Midbrain (tissue), 1 donor: ENCODE measurements at places on chromosomes 5 and 9.

DNA sequence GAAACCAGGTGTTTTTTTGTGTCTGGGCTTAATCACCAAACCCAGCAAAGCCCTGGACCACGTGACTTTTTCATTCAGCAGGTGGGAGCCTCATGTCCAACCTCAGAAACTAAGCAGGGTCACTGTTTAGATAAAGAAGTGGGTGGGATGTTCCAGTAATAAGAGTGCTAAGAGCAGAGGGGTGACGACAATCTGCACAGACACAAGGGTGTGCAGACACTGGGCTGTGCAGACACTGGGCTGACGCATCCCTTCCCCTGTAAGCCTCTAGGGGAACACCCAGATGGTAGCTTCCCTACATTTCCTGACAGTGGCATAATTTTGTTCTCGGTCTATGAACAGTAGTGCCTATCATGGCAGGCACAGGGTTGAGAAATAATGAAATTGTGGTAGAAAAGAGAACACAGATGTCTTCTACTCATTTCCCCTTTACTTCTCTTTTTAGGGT lies 85.1 kb downstream of the SAXO1 start:
- no peak for DNase-seq

GRCh38 chr9:16612627-16613026 lies 257.8 kb downstream of the BNC2 start:
- no peak for DNase-seq

- DNase-seq: peak; percentile 11
These were observed 34.2 kb downstream of the ABLIM3 start for GRCh38 chr5:149175346-149176105.

- DNase-seq: no peak
These were observed 40.3 kb downstream of the RGMB start for GRCh38 chr5:98813755-98814154.

DNA sequence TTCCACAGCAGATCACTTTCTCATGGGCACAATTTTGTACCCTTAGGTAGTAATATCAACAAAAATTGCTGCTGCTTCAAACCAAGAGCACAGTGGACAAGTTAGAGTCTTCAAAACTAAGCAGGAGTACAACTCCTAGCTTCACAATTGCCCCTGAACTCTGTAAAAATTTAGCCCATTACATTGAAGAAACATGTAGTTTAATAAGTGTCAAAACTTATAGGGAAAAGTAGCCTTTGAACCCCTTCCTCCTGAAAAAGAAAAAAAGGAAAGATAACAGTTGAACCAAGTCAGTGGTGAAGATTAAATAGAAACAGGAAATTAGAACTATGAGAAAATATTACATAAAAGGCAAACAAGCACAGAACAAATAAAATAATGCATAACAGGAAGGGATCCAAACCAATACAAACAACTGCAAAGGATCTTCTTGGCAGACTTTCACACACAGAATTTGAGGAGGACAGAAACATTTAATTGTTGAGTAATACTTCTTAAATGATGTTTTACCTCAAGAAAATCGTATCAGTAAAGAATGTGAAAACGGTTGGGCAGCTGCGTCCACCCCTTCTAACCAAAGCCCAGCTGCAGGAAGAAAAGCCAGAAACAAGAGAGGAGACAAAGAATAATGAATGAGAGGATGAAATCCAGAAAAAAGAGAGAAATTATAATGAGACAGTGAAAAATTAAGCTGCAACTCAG lies 636.0 kb downstream of the NR2F1-AS1 start:
- no peak for DNase-seq

DNA sequence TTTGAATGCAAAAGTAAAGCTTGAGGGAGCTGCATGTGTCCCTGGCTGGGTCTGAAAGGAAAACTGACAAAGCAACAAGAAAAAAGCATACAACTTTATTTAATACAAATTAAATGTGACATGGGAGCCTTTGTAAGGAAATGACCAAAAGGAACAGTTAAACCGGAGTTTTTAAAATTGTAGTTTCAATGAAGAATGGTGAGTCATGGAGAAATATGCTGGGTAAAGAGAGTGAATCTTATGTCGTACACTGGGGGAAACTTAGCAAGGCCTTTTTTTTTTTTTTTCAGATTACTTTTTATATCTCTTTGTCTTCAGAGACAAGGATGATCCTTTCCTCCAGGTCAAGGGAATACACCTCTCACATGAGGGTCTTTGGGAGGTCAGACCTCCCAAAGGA lies 50.1 kb upstream of the FBXL17 start:
- no peak for DNase-seq

DNA sequence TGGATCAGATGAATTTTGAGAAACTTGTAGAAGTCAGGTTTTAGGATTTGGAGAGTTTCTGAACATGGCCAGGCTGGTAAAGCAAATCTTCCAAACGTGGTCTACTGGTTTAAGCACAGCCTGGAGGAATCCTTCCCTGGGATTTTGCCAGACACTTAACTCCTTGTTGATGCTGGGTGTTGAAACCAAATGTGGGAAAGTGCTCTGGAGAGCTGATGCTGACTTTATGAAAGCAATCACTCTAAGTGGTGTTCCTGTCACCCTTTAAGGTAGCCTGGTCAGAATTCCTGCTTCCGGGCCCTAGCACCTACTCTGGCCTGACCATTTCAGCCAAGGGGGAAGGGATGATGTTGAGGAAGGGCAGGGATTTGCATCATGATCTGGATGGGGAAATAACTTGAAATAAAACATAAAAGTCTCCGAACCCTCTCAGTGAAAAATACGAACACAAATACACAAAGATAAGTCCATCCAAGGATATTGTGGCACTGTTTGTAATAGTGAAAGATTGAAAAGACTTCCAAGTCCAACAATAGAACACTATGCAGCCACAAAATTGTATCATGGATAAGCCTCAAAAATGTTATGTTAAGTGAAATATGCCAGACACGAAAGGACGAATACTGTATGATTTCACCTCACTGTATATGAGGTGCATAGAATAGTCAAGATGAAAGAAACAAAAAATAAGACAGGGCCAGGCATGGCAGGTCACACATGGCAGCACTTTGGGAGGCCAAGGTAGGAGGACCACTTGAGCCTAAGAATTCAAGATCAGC lies 57.7 kb downstream of the PDE6A start:
- DNase-seq: no peak

GRCh38 chr9:135661816-135662560 lies 1.1 kb upstream of the LCN9 start:
- DNase-seq: no peak

- DNase-seq: no peak
These were observed 12.1 kb downstream of the NOTCH1 start for GRCh38 chr9:136533775-136534157.

- no peak for DNase-seq
These were observed 706.6 kb downstream of the EFNA5 start for GRCh38 chr5:106964132-106964531.

DNA sequence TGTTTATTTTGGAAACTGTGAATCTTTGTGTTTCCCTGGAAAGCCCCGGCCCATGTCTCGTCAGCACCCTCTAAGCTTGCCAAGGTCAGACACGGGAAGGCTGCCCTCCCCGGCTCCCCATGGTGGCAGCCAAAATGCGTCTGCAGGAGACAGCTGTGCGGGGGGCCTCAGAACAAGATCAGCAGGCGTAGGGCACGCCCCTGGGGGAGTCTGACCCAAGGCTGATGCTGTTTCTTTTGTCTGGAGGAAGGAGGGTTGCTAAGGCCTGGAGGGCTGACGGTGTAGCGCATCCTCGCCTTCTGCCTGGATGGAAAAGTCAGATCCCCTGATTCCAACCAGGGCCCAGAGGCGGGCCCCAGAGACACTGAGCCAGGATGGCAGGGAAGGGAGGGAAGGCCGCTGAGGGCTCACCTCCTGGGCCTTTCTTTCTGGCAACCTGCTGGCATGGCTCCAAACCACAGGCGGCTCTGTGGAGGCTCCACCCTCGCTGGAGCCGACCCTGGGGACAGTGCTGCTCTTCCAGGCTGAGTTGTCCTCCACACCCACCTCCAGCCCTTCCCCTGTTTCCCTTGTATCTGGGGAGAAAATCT lies 57.2 kb downstream of the OLFM1 start:
- no peak for DNase-seq

DNA sequence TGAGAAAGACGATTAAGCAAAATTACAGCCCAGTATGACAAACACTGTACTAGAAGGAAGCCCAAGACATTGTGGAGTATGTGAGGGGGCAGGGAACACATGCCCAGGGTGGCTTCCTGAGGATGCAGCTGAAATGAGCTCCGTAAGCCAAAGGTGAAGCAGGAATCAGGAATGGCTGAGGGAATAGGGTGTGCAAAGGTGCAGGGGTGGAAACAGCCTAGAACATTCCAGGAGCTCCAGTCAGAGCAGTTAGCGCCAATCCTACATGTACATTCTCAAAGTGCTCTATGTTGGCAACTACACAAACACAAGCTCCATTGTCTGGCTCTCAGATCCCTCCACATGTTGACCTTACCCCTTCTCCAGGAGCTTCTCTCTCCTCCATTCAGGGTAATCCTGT lies 257.9 kb downstream of the MAN2A1 start:
- no peak for DNase-seq

DNA sequence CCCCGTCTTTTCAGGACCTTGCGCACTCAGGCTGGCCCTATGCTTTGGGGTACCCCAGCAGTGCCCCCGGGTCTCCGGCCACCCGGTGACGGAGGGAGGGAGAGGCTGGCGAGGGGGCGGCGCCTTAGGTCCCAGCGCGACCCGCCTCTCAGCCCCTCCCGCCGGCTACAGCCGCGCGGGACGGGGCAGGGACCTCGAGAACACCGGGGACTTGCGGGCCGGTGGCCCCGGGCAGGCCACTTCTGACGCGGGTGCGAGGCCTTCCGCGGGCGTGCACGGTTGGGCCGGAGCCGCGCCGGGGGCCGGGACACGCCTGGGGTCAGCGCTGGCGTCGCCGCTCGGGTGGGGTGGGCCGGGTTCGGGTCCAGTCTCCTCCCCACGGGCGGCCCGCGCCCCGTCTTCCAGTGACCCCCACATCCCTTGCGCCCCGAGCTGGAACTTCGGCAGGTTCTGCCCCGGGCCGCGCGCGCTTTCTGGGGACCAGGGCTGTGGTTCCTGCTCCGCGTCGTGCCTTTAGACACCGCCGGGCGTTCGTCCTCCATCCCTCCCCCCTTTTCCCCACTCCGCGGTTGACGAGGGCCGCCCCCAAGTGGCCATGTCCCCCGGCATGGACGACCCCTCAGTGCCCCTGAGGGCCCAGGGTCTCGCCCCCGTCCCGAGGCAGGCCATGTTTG lies 3.8 kb upstream of the SQSTM1 start:
- DNase-seq: no peak

GRCh38 chr9:33510262-33511183 lies 13.5 kb upstream of the ANKRD18B start:
- peak; percentile 78 for DNase-seq

GRCh38 chr9:129174102-129174723 lies 3.8 kb downstream of the IER5L start:
- DNase-seq: peak; percentile 91

GRCh38 chr5:31768784-31769183 lies 129.9 kb downstream of the PDZD2 start:
- DNase-seq: no peak

- peak; percentile 45 for DNase-seq
These were observed 6.3 kb downstream of the TESK1 start for GRCh38 chr9:35611230-35611797.

DNA sequence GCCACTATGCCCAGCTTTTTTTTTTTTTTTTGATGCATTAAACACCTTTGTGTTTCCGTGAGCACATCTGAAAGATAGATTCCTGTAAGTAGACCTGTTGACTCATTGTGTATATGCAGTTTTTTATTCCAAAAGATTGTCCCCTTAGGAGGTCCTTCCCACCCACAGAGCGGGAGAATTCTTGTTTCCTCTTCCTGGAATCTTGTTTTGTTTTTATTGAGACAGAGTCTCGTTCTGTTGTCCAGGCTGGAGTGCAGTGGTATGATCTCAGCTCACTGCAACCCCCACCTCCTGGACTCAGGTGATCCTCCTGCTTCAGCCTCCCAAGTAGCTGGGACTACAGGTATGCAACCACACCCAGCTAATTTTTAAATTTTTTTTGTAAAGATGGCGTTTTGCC lies 7.6 kb downstream of the PTPA start:
- DNase-seq: no peak

DNA sequence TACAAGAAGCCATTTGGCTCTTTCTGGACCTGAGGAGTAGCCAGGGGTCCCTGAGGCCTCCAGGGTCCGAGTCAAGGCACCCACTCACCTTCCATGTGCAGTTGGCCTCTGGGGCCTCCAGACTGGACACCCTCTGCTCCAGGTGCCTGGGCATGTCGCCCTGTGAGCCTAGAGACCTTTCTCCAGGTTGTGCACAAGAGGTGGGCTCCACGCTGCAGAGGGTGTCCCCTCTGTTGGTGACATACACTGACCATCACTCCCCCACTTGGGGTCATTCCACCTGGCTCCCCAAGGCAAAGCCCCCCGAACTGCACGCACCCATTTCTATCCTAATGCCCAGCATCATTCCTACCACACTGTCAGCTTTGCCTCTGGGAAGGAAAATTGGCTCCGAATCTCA lies 48.8 kb downstream of the RASGEF1C start:
- no peak for DNase-seq

GRCh38 chr9:80509358-80509757 lies 937.6 kb downstream of the TLE4 start:
- no peak for DNase-seq

- no peak for DNase-seq
These were observed 99.6 kb downstream of the APBA1 start for GRCh38 chr9:69572611-69573010.

DNA sequence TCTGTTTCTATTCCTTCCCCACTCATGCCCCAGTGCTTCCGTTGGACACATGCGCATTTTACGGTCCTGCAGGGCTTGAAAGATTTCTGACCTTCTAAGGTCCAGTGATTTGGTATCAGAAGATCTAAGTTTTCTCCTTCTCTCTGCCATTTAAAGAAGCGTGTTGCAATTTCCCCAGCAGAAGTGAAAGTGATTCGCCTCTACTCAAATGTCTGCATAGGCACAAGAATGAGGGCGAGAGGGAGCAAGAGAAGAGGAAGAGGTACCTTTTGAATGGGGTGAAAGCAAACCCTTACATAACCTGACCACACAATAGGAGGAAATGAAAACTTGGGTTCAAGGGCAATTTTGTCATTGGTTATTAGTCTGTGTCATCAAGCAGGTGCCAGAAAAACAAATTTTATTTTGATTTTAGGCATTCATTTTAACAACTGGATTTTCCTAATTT lies 31.7 kb upstream of the NR3C1 start:
- DNase-seq: peak; percentile 36

- DNase-seq: peak; percentile 64
These were observed 1.1 kb downstream of the POLR1E start for GRCh38 chr9:37486616-37487548.
